Mammary epithelial cell (primary cell): ENCODE measurements at places on chromosomes 5 and 9. TPM values are rescaled to one million over a fixed set of nuclear protein-coding genes. Genes with fewer than 3 reads are reported as not detected.

Gene LPAR1
- total RNA-seq = 20.8 TPM

Gene PDCD1LG2
- total RNA-seq = 11.5 and 12.1 TPM in 2 replicates

Gene SMU1
- total RNA-seq = 28.3 TPM

Gene SLC34A1
- not detected for total RNA-seq

Gene DBH
- not detected for total RNA-seq

Gene ORM2
- total RNA-seq = not detected

Gene DAPK1
- total RNA-seq = 33.3 TPM

Gene DNAH5
- total RNA-seq = 1.1 and 2.1 TPM in 2 replicates

Gene BARHL1
- not detected for total RNA-seq

Gene RNF145
- total RNA-seq = 61.9 and 78.9 TPM in 2 replicates

Gene PCDHGA12
- 2.0 and 3.2 TPM in 2 replicates for total RNA-seq

Gene NOL8
- 36.4 and 42.4 TPM in 2 replicates for total RNA-seq

Gene ACER2
- 38.3 TPM for total RNA-seq

Gene FBN2
- total RNA-seq = 68.1 and 90.0 TPM in 2 replicates

Gene RMI1
- total RNA-seq = 5.0 and 12.1 TPM in 2 replicates

Gene S100Z
- not detected for total RNA-seq

Gene PCDHGA10
- 6.9 and 7.9 TPM in 2 replicates for total RNA-seq

Gene PCDHA13
- 0.43 and 0.52 TPM in 2 replicates for total RNA-seq

Gene ECM2
- total RNA-seq = 1.7 and 2.1 TPM in 2 replicates

Gene SOX30
- not detected for total RNA-seq

Gene NPR3
- 0.19 and 0.21 TPM in 2 replicates for total RNA-seq

Gene IFNA13
- not detected in 2 replicates for total RNA-seq

Gene IL5
- not detected for total RNA-seq

Gene ADGRD2
- total RNA-seq = 0.52 TPM in 1 of 2 replicates, not detected in the other

Gene KIF4B
- total RNA-seq = not detected

Gene PCDHA5
- 0.24 and 0.38 TPM in 2 replicates for total RNA-seq

Gene CATSPER3
- not detected for total RNA-seq

Gene HAVCR1
- not detected in 2 replicates for total RNA-seq

Gene TMEFF1
- 0.26 and 0.35 TPM in 2 replicates for total RNA-seq

Gene POU5F2
- 0.61 and 0.86 TPM in 2 replicates for total RNA-seq

Gene GLDC
- 0.33 TPM for total RNA-seq

Gene PCDHGC4
- 2.7 TPM for total RNA-seq
